ENCODE measurements at places on chromosomes 1 and 21.

DNA sequence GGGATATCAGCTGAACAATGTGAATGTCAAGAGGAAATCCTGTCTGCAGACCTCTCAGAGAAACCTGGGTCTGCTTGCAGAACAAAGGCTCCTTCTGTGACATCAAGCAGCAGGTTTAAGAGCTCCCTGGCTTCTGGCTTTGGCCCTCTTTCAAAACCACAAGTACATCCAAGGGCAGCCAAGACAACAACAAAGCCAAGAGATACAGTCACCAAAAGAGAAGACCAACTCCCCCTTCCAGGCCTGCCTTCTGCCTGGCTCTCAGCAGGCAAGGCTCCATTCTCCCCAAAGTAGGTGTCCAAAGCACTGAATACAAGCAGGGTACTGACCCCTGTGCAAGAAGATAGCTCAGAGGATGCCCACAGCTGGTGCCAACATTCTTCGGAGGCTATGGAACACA lies 11.5 kb downstream of the BCAR3 start:
- DNase-seq = no peak

DNA sequence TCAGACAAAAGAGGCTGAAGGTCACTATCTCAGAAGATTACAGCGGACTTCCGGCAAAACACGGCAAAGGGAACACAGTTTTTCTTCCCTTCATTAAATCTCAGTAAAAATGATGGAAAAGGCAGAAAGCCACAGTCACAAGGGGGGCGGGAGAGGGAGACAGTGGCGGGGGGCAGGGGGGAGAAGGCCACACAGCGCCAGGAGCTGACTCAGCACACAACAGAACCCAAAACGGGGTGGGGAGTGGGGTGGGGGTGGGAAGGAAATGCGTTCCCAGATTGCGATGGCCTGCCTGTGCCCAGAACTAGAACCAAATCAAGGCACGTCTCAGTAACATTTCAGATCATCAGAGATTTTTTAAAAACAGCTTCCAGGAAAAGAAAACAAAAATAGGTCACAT lies 13.4 kb downstream of the CFAP74 start:
- no peak for DNase-seq

- DNase-seq = no peak
Measured at GRCh38 chr1:236168716-236169429, 26.5 kb downstream of the GPR137B start.

DNA sequence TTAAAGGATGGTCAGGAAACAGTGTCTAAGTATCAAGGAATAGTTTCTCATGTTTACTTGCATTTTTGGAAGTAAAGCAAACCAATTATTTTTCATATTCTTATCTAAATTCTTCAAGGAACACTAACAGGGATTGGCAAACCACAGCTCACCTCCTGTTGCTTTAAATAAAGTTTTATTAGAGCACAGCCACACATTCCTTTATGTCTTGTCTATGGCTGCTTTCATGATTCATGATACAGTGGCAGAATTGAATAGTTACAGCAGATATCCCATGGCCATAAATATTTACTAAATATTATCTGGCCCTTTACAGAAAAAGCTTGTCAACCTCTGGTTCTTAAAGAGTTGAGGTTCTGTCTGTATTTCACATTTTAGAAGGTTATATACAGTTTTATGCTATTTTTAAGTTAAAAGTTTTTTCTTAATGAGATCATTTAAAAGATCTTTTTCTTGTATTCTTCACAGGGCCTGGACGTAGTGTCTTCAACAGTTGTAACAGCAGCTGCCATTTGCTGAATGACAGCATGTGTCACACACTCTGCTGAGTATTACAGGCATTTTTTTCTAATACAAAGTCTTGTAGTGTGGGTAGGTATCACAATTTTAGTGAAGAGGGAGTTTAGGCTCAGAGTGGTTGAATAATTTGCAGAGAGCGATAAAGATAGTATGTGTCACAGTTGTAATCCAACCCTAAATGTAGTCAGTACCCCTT lies 2.6 kb downstream of the ZNF691 start:
- DNase-seq = no peak

DNA sequence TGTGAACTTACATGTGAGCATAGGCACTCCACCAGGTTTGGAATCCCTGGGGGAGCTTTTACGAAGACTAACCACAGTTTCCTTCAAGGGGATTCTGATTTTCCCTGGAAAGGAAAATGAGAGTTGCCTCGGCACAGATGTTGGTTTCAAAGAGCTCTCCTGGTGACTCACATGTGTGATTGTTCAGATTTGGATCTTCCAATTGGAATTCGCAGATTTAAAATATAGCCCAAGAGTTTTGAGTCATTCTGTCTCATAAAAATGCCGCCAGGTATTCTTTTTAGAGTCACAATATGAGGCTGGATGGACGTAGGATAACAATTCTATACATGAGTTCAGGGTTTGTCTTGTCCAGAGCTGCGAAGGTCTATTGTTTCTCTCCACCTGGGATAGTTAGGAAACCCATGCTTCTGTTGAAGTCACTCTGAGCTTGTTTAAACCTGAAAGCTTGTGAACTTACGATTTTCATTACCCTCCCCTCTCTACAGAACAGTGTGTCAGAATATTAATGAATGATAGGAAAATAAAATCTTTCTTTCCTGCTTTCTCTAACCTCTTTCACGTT lies 64.9 kb downstream of the TGFB2 start:
- no peak for DNase-seq

DNA sequence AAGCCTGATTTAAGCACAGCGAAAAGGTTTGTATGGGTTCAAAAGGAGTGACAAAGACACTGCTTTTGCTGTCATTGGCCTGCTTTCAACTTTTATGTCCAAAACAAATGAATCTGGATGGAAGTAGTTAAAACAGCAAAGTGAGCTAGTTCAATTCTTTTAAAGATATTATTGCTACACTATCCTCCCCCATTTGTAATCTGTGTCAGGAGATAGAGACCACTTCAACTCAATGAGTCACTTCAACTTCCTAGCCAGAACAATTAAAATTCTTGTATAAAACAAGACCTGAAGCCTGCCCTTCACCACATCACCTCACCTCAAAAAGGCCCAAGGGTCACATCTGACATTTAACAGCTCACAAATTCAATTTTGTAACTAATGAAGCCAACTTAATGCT lies 364.1 kb upstream of the LYPLAL1 start:
- no peak for DNase-seq

GRCh38 chr1:89978755-89979154 lies 16.2 kb upstream of the ZNF326 start:
- DNase-seq = no peak

- DNase-seq = no peak
Measured at GRCh38 chr1:30824736-30825429, 67.3 kb upstream of the LAPTM5 start.

DNA sequence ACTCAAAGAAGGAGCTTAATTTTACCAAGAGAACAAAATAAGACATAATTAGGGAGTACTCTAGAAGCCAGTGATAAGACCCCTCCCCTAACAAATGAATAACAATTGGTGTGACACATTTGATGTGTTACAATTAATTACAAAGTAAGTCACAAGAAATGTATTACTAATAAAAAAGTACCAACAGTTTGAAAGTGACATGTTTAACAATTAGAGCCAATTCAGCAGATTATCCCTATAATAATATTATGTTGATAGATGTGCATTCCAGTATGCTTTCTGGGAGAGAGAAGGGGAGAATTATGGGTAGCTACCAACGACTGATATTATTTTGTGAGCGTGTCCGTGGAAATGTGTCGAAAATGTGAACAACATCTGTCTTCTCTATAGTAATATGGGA lies 19.1 kb downstream of the CTSK start:
- DNase-seq = no peak

DNA sequence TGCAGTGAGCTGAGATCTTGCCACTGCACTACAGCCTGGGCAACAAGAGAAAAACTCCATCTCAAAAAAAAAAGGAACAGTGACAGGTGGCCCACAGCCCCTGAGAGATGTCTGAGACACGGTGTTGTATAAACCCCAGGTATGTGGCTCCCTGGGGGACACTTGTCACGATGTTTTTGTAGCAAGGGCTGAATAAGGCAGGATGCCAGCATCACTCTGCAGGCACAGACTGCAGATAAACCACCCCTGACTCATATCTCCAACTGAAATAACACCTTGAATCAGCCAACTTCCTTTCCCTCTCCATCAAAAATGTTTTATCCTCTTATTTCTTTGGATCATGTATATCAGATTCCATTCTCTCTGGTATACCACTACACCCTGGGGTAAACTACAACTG lies 52.5 kb downstream of the NMNAT2 start:
- DNase-seq = no peak

DNA sequence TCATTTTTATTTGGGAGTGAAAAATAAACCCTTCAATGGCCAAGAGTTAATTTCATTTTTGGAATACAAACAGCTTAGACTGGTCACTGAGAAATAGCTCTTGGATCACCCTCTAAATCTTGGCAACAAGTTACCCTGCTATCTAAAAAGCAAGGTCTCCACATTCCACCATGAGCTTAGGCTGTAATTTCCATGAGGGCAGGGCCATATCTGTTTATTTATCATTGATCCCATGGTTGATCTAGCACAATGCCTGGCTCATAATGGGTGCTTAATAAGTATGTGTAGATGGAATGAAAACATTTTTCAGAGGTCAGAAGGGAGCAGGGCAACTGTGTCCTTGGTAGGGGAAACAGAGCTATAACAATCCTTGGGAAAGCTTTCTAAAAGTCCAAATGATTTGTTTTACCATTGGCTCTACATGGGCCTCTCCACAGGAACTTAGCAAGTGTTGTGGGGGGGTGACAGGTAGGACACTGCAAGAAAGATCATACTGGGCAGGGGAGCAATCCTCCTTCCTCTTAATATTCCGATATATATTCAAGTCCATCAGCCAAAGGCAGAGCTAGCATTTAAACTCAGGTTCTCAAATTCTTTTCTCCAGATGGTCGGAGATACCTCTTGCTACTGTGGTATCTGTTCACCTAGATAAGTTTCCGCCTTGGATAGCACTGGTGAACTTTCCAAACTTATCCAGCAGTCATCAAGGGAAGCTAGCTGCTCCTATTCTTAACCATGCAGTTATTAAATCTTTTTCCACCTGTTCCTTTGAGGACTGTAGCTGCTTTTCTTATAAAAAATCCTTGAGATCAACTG lies 53.1 kb upstream of the PTCH2 start:
- no peak for DNase-seq

DNA sequence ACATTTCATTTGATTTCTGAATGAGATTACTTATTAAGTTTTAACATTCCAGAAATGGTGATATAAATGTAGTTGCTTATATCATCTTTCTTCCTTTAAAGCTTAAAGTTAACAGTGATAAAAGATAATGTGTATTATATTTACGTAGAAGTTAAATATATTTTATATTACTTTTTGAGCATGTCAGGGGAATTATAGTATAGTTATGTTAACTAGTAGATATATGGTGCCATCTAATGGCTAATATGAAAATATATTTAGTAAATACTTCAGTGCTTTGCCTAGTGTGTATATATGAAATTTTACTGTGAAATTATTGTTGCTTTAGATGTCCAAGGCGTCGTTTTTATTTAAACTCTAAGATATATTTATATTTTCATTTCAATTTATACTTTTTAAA lies 51.5 kb downstream of the SYT14 start:
- DNase-seq = no peak

GRCh38 chr1:155196893-155197638 lies 10.6 kb downstream of the THBS3 start:
- DNase-seq = no peak

- DNase-seq = no peak
Measured at GRCh38 chr1:231036416-231036815, 3.6 kb downstream of the FAM89A start.

- DNase-seq = no peak
Measured at GRCh38 chr1:26607186-26607585, 77.6 kb downstream of the RPS6KA1 start.

DNA sequence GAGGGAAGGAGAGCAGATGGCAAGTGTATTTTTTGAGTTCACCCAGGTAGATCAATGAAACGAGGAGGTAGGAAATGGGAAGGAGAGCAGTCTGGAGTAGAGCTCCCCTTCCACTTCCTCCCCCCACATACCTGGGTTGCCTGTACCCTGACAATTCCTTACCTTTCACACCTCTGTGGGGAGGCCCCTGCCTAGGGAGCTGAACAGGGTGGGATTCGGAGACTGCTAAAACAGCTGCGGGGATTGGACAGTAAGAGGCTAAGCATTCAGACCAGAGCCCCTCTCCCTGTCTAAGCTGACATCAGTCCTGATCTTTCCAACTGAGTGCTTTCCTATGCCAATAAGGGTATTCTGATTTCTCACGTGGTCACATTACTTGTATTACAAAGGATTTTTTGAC lies 14.5 kb downstream of the RCSD1 start:
- DNase-seq = no peak

- DNase-seq = no peak
Measured at GRCh38 chr1:79792219-79792930, 785.8 kb upstream of the ADGRL4 start.
